Aorta (tissue), 5 donors: ENCODE measurements at places on chromosomes 11 and 22.
A peak's percentile ranks its signal among the peaks of the same experiment; 100 is the strongest.

DNA sequence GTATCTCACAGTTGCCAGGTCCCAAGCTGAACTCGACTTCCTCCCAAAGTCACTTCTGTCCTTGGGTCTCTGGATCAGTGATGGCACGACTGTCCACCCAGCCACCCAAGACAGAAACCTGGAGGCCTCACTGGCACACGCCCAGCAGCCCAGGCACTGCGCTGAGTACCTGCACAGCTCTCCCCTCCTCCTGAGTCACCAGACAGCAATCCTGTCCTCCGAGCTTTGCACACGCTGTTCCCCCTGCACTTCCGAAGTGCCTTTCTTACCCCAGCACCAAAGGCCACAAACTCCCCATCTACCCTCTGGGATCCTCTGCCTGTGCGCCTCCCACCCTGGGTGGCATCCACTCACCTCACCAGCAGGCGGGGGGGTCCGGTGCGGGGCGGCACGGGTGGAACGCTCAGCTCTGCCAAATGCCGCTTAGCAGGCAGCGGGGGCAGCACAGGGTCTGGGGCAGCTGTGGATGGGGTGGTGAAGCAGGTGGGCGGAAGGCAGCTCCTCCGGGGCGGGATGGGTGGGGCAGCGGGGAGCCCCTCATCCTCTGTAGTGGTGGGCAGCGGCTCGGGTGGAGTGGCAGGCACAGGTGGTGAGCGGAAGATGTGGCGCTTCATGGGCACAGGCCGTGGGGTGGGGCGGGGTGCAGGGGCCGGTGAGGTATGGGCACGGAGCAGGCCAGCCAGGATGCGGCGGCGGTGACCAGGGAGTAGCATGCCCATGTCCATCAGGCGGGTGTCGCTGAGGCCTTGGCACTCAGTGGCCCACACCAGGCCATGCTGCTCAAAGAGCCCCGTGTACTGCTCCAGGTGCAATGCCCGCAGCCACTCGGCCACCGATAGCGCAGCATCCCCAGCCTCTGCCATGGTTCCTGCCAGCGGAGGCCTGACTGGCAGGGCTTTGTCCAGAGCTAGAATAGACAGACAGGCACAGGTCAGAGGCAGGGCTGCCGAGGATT, 25.7 kb downstream of the ARAP1 start:
- DNase-seq, result no peak

GRCh38 chr11:134393638-134394037, 18.4 kb downstream of the B3GAT1 start:
- no peak for DNase-seq

DNA sequence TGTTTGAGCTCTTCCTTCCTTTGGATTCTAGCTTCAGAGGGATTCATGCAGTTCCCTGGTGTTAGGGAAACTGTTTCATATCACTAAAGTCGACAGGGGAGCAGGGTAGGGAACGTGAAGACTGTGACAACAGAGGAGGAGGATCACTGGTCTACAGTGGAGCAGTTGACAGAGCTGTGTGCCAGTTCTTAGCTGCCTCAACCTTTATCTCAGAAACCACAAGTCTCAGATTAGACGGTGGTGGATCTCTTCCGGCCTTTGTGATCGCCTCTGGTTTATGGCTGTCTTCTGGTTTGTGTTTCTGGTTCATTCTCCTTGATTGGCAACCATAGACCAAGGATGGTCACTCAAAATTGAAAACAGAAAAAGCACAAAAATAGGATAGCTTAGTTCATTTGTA, 538.9 kb upstream of the API5 start:
- DNase-seq, result no peak

DNA sequence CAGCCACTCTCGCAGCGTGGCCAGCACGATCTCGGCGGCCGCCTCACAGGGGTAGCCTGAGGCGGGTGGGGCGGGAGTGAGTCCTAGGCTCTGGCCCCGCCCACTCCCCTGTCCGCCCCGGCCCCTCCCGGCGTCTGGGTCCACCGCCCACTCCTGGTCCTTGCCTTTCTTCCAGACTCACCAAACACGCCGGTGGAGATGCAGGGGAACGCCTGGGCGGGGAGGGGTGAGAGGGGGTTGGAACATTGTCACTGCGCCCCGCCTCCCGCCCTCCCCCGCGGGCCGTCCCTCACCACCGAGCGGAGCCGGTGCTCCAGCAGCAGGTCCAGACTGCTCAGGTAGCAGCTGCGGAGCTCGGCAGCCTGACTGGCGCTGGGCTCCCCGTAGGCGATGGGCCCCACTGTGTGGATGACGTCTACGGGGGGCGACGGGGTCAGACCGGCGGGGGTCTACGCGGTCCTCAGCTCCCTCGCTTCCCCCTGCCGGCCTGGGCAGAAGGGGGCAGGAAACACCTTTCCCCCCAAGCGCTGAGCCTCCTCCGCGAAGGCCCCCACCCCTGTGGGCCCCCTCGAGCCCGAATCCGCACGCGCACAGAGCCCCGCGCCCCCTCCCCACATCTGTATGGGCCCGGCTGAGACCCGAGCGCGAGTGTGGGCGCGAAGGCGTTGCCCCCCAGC, 13.2 kb downstream of the OTUB1 start:
- DNase-seq, result peak; percentile 74

GRCh38 chr11:65095974-65096806, at the start of gene VPS51:
Gene VPS51, plus strand, starts transcription at chr11:65096214. Its CDS starts 37 bp downstream, at chr11:65096251.
- peak; percentile 93 for DNase-seq

GRCh38 chr11:1906181-1906580, 13.3 kb upstream of the TNNT3 start:
- no peak for DNase-seq

DNA sequence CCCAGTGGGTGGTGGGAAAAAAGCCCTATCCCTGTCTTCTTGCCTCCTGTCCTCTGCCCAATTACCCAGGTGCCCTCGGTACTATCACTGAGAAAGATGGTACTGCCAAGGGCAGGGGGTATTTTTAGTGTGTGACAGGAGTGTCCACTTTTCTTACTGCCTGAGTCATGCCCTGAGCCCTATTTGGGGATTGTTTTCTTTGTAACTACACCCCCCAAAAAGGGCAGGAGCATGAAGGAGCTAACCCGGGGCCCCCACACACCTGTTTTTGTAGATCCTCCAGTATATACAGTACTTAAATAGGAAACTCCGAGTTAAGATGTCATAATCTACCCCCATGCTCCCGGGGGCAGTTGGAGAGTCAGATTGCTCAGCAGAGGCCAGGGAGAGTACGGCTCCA, 3.8 kb downstream of the SMTNL1 start:
- DNase-seq, result no peak

GRCh38 chr11:122656073-122656630, 630 bp downstream of the UBASH3B start:
- peak; percentile 62 for DNase-seq

- no peak for DNase-seq
Measured at GRCh38 chr11:62538470-62539237, 8.0 kb downstream of the AHNAK start.

DNA sequence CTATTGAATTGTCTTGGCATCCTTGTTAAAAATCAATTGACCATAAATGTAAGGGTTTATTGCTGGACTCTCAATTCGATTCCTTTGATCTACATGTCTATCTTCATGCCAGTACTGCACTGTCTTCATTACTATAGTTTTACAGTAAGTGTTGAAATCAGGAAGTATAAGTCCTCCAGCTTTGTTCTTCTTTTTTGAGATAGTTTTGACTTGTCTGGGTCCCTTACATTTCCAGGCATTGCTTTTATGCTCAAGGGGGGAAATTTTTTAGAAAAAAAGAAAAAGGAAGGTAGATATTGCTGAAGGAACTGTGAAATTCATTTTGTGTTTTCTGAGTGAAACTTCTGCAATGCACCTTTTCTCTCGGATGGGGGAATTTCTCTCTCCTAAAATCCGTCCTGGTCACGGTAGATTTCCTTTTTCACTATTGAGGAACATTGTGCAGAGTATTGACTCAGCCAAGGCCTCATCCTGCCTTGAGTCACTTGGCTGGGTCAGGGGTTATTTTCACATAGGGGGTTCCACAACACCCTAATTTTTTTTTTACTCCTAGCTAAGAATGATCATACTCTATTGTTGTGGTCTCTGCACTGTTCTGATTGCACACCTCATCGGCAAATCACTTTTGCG, 2.8 kb upstream of the ACER3 start:
- DNase-seq, result no peak

DNA sequence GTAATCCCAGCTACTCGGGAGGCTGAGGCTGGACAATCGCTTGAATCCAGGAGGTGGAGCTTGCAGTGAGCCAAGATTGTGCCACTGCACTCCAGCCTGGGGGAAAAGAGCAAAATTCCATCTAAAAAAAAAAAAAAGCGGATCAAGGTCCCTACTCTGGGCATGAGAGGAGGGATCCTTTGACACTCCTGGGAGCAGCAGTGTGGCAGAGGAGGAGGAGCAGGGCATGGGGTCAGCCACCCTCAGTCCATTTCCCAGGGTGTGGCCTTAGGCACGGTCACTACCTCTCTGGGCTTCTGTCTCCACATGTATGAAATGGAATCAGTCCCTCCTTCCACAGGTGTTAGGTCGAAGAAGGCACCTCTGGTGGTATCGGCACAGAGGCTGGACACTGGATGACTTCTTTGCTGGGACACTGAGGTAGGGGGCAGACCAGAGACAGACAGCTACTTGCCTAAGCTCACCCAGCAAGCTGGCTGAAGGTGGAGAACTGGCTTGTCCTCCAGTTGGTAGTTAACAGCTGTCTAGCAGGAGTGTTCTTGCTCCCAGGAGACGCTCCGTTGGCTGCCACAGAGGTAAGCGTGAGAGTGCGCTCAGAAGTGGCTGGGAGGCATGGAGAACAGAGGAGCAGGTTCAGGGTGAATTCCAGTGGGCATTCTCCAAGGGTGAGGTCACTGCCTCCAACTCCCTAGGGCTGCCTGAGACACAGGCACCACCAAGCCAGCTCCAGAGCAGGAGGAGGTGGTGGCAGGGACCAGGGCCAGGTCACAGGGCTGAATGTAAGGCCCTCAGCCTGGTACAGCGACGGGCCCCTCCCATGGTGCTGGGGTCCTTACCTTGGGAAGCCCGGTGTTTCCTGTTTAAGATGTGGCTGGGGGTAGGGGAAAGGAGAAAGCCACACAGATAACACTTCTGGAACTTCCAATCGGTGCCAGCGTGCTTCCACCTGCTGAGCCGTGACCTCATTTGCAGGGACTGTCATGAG, 19.5 kb downstream of the TXN2 start:
- DNase-seq, result peak; percentile 92

GRCh38 chr22:37303821-37304274, 21.5 kb downstream of the CYTH4 start:
- DNase-seq, result no peak

DNA sequence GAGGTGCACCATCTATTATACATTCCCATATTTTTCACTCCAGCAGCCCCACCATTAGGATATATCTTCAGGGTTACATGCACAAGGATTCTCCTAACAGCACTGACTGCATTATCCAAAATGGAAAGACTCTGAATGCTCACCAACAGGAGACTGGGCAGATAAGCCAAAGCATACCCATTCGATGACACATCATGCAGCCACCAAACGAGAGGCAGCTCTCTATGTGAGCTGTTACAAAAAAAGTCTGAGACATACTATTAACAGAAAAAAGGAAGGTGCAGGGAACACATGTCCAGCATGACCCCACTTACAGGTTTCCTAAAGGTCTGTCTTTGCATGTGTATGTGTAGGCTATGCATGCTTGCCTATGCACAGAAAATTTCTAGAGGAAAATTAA, 12.4 kb upstream of the SERPIND1 start:
- DNase-seq, result no peak

- DNase-seq, result peak; percentile 91
Measured at GRCh38 chr11:63614136-63614671, at the start of gene PLAAT3. Gene PLAAT3, minus strand, starts transcription at chr11:63614433. Its CDS starts 419 bp downstream, at chr11:63614014.

DNA sequence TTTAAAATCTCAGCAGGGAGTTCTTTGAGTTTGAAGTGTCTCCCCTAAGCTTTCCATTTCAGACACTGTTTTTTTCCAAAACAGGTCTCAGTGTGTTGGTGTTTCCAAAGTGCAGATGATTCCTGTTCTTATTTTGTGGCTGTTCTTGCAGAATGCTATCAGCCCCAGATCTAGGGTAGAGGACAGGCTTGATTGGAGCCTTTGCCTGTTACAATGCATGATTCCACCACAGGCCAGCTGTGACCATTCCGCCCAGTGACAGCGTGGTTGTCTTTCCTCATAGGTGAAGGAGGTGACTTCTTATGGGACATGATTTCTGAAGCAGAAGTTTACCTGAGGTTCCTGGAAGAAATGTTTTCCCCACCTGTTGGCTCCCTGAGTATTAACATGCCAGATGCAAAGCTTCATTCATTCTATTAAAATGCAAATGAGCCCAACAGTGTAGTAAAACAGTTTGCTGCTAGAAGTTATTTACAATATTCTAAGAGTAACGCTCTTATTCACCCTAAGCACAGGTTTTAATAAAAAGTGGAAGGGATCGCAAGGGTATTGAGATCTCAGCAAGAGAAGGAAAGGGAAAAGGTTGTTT, 36.9 kb upstream of the BIRC3 start:
- DNase-seq, result no peak

- DNase-seq, result peak; percentile 75
Measured at GRCh38 chr22:50504369-50505211, 2.9 kb downstream of the LMF2 start.

- no peak for DNase-seq
Measured at GRCh38 chr11:76630600-76631281, 39.8 kb downstream of the LRRC32 start.

- DNase-seq, result no peak
Measured at GRCh38 chr11:30422447-30423278, 99.8 kb downstream of the ARL14EP start.

- DNase-seq, result no peak
Measured at GRCh38 chr11:35548925-35549561, 23.6 kb upstream of the PAMR1 start.

DNA sequence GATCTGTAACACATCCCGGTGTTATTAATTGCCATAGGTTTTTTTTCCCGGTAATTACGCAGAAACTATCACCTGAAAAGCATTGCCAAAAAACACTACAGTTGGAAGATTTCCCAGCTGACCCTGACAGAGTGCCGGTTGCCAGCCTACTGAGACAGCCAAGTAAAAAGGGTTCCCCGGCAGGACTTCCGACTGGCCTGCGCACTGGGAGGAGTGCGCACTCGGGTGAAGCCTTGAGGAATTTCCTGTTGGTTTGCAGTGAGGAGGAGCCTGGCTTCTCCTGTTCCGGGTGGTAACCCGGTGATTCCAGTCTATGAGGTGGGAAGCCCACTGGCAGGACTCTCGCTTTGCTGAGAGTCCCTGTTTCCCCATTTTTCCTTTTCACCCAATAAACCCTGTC, 52.1 kb downstream of the CNTF start:
- no peak for DNase-seq

DNA sequence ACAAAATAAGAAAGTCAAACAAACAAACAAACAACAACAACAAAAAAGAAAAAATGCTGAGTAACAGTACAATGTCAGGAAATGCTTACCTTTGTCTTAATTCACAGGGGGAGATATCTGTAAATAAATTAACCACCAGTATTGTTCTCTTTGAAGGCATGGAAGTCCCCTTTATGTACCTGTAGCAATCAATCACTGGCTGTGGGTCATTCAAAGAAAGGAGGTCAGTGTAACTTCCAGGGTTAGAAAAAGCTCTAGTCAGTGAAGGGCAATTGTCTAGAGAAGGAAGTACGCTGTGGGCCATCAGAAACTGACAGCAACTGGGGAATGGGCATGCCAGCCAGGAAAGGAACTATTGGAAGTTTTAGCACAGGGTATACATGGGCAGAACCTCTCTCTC, 121.5 kb upstream of the LUZP2 start:
- no peak for DNase-seq
